SK-N-DZ (cell line): ENCODE measurements at places on chromosomes 6 and 20.

GRCh38 chr20:5074232-5074674 is 45.5 kb downstream of the PCNA start:
- no peak for DNase-seq

GRCh38 chr20:50682947-50683530 is 8.3 kb downstream of the RIPOR3 start:
- DNase-seq: no peak

DNA sequence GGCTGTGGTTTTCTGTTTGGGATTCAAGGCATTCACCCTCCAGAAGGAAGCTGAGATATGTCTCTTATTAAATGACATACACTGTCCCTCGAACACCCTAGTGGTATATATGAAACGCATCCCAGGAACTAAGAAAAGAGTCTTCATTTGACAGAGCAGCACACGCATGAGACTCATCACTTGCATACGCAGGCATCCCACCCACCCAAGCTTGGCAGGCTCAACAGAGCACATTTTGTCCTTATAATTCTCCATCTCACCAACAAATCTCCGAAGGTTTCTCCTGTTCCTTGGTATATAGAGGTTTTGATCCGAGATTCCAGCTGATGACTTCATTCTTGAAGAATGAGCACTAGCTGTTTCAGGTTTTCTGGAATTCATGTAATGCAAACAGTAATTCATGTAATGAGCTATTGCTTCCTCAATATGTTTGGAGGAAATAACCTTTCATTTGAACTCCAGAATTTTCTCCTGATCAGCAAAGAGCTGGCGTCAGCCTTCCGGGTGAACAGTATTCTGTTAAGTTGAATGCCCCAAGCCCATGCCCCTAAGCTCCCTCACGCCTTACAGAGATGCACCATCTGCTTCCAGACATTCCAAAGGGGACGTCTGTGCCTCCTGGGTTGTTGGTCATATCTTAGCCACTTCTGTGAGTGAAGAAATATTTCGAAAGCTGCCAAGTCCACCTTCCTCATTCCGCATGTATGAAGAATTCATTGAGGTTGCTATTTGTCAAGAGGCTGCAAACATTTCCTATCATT is 66.0 kb upstream of the CDH4 start:
- no peak for DNase-seq

DNA sequence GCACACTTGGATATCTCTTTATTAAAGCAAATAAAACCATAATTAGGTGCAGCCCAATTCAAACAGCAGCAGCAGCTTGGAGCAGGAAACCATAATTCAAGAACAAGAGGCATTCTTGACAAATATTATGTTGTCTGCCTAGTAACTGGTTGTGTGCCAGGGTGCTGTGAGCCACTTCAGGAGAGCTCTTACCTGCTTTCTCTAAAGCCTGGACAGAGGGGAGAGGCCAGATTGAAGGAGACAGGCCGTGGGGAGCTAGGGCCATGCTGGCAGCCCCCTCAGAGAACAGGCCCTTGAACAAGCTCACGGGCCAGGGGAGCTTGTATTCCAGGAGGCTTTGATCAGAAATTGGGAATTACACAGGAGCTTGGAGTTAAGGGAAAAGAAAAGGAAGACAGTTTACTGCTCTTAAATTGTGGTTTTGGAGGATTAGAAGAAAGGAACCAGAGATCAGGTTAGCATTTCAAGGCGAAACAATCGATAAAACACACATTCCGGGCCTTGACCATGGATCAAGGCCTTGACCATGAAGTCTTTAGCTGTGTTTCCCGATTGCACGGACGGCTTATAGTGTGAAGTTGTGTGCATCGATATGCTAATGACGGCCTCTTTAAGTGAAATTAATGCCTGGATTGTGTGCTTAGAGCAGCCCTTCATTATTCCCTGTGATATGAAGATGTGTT is 69.8 kb upstream of the NKX2-2 start:
- DNase-seq: no peak

GRCh38 chr6:89034586-89035251 is 45.8 kb upstream of the PNRC1 start:
- no peak for DNase-seq

DNA sequence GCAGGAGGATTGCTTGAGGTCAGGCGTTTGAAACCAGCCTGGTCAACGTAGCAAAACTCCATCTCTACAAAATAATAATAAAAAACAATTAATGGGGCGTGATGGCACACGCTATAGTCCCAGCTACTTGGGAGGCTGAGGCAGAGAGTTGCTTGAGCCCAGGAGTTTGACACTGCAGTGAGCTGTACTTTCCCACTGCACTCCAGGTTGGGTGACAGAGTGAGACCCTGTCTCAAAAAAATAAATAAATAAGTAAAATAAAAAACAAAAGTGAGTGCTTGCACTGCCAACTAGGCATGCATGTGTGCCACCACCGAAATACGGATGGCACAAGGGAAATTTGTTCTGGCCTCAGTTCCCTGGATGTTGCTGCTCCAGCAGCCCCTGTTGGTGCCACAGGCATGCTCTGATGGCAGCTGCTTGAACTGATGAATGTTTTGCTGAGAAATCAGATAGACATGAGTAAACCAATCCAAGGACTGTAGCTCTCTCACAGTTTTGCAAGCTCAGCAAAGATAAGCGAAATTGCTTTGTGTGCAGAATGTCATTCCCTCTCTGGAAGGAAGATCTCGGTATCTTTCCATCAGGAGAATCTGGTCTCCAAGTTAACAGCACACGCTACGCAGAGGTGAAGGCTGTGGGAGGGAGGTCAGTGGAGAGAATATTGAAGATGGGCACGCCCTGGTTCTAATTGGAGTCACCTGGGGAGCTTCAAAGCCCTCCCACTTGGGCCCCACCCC is 188.0 kb upstream of the SLC24A3 start:
- DNase-seq: no peak

DNA sequence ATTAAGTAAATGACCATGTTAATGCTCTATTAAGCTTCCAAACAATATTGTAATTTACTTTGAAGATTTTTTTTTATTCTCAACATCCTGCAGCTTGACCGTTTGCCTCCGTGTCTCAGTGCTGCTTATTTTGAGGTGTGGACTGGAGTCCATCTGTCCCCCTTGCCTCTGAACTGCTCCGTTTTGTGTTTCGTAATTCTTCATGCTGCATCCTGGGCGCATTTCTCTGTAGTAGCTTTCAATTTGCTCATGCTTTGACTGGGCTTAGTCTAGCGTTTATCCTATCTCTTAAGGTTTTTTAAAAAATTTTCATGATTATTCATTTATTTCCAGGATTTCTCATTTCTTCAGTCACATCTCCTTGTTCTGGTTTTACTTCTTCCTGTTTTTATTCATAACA is 37.8 kb downstream of the PTPN1 start:
- DNase-seq: no peak

GRCh38 chr6:67244037-67244436 is 1391.0 kb upstream of the ADGRB3 start:
- DNase-seq: no peak

DNA sequence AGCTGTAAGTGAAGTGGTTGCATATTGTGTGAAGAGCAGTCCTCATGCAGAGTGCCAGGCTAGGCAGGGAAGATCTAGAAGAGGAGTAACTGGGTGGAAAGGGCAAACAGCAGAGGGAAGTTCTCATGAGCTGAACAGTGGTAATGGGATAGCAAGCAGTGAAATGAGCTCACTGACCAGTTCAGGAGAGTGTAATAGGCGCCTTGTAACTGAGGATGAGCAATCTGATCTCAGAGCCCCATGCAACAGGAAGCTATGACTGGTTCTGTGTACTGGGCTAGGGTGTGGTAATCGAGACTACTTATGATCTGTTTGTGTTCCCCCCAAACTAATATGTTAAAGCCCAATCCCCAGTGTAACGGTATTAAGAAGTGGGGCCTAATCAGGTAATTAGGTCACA is 98.6 kb downstream of the RFX6 start:
- no peak for DNase-seq

GRCh38 chr6:126444659-126445273 is 104.9 kb downstream of the CENPW start:
- DNase-seq: no peak

- no peak for DNase-seq
Observed at GRCh38 chr6:119209452-119210205, 131.2 kb upstream of the FAM184A start.

DNA sequence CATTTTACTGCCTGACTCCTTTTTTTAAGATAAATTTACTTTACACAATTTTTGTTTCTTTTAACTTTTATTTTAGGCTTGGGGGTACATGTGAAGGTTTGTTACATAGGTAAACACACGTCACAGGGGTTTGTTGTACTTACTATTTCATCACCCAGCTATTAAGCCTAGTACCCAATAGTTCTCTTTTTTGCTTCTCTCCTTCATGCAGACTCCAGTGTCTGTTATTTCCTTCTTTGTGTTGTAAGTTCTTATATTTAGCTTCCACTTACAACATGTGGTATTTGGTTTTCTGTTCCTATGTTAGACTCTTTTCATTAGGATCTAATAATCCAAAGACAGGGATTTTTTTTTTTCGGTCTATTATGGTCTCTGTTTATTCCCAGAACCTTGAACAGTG is 83.5 kb upstream of the CCN6 start:
- DNase-seq: no peak

GRCh38 chr20:49594931-49595315 is 27.0 kb upstream of the PTGIS start:
- no peak for DNase-seq

- DNase-seq: peak; percentile 11
Observed at GRCh38 chr20:22312744-22313346, 271.5 kb downstream of the FOXA2 start.

- DNase-seq: no peak
Observed at GRCh38 chr6:10668126-10668917, 26.1 kb downstream of the C6orf52 start.

GRCh38 chr6:37582306-37582705 is 82.6 kb upstream of the CCDC167 start:
- no peak for DNase-seq

DNA sequence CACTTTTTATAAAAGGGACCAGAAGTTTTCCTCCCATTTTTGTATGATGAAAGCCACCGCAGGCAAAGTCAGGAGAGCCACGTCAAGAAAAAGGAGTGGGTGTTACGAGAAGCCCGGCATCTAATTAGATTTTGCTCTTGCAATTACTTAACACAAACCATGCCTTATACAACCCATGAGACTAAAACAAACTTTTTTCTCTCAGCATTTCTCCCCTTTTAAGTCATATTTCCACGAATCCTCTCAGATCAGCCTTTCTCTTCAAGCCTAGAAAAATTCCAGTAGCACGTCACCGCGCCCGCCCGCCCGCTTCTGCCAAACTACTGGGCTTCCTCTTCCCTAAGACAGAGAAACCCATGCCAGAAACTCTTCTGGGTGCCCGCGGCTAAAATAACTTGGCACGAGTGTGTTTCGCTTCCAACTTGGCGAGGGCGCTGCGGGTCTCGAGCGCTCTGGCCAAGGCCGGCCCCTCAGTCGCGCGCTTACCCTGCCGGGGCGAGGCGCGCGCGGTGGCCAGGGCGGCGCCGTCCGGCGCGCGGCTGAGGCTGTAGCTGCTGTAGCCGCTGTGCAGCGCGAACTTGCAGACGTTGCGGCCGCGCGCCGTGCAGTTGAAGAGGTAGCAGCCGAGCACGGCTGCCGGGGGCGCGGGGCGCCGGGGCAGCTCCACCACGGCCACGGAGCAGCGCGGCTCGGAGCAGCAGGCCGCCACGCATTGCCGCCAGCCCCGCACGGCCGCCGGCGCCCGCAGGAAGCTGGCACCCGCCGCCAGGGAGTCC is 1.0 kb downstream of the LRP11 start:
- peak; percentile 62 for DNase-seq

DNA sequence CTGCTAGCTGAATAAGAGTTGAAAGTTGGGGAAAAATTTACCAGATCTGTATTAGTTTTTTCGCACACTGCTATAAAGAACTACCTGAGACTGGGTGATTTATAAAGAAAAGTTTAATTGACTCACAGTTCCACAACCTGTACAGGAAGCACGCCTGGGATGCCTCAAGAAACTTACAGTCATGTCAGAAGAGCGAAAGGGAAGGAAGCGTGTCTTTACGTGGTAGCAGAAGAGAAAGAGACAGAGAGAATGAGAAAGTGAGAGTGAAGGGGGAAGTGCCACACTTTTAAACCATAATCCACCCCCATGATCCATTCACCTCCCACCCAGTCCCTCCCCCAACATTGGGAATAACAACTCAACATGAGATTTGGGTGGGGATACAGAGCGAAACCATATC is 79.6 kb downstream of the KHDC1L start:
- DNase-seq: no peak
